CD4-positive, alpha-beta T cell treated with Interleukin-17A for 1 hour (primary cell): ENCODE measurements at places on chromosomes 6 and 20.
A peak's percentile ranks its signal among the peaks of the same experiment; 100 is the strongest.

GRCh38 chr6:169520104-169520503 lies 181.7 kb downstream of the WDR27 start:
- no peak for DNase-seq

GRCh38 chr6:163151212-163151611 lies 263.3 kb upstream of the QKI start:
- DNase-seq, result no peak

DNA sequence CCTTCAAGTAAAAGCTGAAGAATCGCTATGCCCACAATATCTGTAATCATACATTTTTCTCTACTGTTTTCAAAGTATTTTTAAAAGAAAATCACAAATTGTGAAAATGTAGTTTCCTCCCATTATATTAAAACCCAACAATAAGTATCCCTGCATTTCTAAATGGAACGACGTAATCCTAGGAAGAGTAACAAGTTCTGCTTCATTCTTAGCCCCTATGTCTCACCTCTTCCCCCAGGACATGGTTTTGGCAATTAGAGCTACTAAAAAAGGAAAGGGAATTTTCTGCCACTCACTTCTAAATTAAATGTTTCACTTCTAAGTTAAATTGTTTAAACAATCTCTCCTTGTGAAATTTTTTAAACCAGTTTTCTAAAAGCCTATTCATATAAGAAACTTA lies 47.4 kb downstream of the TBPL1 start:
- no peak for DNase-seq

- no peak for DNase-seq
Observed at GRCh38 chr6:132693478-132693877, 20.4 kb downstream of the VNN1 start.

DNA sequence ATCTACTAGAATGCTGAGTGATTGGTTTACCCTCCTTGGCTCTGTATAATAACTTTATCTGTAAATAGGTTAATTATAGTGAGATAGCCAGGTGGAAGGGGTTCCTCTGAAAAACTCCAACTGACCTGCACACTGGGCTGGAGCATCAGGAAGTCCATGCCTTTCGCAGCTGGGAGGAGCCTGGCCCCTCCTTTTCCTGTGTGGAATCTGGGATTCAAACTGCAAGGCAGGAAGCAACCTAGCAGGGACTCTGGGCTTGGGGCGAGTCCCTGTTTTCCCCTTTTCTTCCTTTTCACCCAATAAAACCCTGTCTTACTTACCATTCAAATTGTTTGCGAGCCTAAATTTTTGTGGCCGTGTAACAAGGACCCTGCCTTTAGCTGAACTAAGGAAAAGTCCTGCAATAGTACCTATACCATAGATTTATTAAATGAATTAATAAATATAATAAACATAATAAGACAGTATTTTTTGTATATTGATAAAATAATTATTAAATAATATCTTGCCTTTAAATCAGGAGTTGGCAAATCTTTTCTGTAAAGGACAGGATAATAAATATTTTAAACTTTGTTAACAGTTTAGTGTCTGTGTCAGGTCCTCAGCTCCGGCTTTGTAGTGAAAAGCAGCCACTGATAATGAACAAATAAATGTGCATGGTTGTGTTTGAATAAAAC lies 406.2 kb upstream of the MMS22L start:
- no peak for DNase-seq

GRCh38 chr6:139490482-139490881 lies 116.0 kb upstream of the CITED2 start:
- peak; percentile 71 for DNase-seq

DNA sequence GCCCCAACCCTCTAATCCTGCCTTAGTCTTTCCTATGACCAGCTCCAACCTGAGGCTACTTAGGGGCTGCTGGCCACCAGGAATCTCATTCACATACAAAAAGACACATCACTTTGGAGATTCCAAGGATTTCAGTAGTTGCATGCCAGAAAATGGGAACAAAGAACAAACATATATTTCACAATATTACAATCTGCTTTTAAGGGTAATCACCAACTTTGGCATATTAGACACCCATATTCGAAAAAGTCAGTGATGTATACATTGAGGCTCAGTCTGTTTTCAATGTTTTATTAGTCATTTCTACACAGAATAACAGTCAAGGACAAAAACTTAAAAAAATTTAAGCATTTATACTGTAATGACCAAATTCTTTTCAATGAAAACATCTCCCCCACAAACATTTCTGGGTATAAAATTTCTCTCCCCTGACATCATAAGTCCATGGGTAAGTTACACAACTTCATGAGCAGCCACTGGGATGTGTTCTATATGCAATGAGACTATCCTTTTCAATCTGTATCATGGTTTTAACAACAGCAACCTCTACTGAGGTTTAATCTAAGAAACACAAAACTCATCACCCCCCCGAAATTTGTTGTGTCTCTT lies 103.5 kb downstream of the MAP7 start:
- no peak for DNase-seq

GRCh38 chr6:47129129-47129528 lies 87.0 kb upstream of the ADGRF1 start:
- no peak for DNase-seq

- no peak for DNase-seq
Observed at GRCh38 chr6:51139950-51140385, 321.3 kb downstream of the TFAP2B start.

- no peak for DNase-seq
Observed at GRCh38 chr6:168107191-168107983, 28.4 kb upstream of the FRMD1 start.

DNA sequence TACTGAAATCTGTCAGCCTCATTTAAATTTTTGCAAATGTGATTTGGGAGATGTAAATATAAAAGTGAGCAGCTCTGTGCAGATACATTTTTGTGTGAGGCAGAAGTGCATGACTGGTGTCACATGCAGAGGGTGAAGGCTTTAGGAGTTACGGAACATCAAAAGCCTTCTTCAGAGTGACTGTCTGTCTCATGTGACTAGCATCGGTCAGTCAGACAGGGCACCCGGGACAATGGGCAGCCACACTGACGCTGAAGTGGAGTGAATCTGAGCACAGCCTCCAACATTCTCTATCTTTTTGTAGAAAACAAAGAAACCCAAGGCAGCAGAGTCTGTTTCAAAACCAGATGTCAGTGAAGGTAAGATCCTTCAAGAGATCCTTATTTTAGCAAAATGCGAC lies 7.9 kb upstream of the FAM209A start:
- DNase-seq, result no peak

GRCh38 chr20:57619051-57619831 lies 985 bp downstream of the ZBP1 start:
- peak; percentile 85 for DNase-seq

DNA sequence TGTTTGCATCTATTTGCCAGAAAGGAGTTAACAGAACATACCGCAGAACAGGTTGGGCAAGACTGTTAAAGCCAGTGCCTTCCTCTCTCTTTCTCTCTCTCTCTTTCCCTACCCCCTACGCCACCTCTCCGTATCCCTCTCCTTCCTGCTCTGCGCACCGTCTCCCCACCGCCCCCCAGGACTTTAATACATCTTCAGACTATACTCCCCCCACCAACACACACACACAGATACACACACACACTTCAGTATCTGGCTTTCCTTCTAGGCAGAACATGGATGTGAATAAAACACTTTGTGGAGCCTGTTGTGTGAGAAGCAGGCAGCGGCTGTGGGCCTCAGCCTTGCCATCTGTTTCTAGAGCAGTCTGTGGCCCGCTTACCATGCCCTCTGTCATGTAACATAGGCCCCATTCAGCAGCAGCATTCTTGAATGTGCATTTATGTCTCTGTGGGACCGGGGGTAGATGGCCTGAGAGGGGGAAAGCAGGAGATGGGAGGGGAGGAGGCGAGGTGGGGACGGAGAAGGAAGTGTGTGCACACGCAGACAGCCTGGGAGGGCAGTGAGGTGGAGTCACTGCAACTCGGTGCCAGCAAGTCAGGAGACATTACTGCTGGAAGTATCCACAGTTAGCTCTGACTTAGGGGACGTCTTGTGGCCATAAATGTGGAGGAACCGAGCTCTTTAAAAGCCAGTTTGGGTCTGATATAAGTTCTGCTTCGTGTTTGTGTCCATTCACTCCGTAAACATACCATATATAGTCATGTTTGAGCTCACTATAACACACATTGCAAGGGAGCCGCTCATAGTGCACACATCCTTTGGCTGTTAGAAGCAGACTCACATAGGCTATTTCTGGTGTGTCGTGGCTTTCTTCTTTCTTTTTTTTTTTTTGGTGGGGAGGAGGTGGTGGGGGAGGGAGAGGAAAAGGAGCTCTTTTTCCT lies 38.4 kb downstream of the RREB1 start:
- no peak for DNase-seq

DNA sequence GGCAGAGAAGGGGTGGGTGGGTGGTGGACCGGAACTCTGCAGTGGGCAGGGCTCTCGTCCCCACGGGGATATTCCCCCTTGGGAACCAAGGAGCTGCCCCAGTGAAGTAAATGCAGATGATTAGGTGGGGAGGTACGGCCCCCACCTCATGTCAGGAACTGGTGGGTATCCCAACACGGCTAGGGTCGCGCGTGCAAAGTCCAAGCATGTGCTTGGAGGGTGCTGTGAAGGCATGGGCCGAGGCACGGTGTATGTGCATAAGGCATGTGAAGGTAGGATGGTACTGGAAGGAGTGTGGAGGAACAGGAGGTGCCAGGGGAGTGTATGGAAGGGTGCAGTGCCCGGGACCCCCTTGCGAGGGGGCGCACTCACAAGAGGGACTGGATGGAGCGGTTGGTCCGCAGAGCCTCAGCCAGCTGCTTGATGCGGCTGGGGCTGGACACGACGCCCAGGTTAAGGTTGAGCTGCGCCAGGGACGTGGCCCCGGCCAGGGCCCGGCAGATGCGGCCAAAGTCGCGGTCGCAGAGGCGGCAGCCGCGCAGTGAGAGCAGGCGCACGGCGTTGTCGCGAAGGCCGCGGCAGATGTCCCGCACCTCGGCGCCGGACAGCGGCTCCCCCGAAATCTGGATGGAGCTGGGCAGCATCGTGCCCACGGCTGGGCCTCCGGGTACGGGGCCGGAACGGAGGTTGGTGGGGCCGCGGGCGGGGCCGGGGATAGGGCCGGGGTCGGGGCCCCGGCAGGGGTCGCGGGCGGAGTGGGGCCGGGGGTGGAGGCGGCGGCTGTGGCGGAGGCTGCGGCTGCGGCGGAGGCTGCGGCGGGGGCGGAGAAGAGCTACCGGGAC lies 783 bp downstream of the LRRC73 start:
- DNase-seq, result no peak

GRCh38 chr20:63156221-63156671 lies 59.7 kb downstream of the YTHDF1 start:
- DNase-seq, result no peak
